ENCODE measurements at places on chromosomes 13 and 19.

DNA sequence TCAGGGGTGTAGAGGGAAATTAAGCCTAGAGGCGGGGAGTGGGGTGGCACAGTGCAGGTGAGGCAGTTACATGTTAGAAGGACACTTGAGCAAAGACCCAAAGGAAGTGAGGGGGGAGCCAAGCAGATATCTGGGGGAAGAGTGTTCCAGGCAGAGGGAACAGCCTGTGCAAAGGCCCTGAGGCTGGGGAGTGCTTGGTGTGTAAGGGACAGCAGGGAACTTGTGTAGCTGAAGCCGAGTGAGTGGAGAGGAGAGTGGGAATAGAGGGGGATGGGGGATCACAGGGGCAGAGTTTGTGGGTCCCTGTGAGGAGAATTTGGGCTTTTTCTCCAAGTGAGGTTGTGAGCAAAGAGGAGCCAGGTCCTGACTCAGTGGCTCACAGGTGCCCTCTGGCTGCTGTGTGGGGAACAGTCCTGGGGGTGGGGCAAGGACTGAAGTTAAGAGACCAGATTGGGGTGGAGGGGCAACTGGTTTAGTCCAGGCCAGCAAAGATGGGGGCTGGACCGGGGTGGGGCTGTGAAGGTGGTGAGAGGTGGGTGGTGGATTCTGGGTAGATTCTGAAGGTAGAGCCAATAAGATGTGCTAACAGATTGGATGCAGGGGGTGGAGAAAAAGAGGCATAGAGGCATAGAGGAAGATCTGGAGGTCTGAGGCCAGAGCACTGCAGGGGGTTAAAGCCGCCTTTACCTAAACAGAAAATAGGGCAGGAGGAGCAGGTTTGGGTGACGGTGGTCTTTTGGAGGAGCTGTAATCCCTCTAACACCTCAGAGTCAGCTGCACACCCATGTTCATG lies 75.3 kb downstream of the CACNA1A start:
- peak; percentile 69 for DNase-seq

- no peak for DNase-seq
These were observed 60.7 kb downstream of the ZNF429 start for GRCh38 chr19:21566073-21566472.

DNA sequence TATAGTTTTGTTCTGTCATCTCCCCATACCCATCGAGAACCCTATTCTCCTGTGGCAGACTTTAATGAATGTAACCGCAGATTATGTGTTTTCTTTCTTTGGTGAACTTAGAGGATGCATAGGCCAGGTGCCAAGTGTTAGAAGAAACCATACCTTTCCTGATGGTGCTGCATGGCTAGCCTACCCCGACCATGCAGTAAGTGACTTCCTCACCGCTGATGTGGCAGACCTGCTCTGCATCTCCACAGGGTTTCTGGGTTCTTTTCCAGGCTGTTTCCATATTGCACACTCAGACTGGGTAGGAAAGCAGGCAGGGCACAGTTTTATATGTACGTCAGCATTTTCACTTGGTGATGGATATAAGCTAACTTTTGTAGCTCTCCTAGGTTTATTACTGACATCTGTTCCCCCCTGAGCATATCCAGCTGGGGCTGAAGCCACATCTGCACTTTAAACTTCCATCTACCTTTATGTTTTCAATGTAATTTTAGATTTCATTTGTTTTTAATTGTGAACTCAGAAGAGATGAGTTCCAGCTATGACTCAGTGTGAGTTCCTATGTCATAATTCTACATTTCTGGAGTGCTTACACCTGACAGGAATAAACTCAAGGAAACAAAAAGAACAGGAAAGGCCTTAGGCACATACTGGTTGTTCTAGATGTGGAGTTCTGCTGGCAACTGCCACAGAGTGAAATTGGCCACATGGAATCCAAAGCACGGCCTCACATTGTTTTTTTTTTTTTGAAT lies 42.3 kb downstream of the LRCH1 start:
- DNase-seq, result peak; percentile 63

GRCh38 chr13:113474179-113474578 lies 16.3 kb downstream of the DCUN1D2 start:
- peak; percentile 36 for DNase-seq

DNA sequence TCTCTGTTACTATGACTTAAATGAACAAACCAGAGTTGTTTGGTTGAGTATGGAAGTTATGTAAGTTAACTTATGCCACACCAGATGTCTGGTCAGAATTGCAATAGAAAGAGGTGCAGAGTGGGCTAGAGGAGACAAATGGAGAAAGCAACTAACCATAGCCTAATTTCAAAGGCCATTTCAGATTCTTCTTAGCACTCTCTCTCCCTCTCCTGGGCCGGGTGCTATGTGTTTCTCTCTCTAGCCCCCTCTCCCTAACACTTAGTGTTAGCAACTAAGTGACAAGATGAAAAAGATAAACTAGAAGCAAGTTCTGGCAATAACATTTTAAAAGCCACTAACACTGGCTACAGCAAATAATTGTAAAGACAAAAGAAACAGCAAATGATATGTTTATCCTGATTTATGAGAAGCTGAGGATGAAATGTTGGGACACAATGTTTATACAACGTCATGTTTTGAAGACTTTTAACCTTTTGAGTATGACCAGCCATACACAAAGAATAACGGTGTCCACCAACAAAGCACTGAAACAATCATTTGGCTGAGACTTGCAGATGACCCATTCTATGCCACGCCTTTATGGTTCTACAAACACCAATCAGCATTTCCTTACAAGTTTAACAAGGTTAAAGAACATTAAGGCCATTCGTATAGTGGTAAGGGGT lies 18.6 kb downstream of the SERPINE3 start:
- DNase-seq, result no peak

DNA sequence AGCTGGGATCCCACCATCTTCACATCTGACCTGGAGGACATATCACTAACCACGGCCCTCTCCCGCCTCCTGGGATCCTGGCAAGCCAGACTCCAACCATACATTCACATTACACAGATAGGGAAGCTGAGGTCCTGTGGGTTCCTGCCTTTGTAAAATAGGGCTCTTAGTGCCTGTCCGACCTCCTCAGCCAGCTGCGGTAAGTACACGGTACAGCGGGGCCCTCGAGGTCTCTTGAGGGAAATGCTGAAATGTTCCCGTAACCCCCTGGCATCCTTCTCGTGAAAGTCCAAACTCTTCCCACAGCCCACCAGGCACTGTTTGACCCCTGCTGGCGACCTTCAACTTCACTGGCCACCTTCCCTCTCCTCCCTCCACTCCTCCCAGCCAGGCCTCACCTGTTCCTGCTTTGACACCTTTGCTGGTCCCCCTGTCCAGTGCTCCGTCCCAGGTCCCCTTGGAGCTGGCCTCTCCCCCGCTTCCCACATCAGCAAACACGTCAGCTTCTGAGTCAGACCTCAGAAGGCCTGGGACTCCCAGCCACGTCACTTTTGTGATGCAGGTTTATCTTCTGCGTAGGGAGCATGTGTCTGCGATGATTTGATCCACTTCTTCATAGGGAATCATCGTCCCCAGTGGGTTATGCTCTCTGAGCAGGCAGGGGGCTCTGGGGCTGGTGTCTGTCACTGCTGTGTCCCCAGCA lies 8.8 kb upstream of the GNG7 start:
- peak; percentile 81 for DNase-seq

- DNase-seq, result no peak
These were observed 1.3 kb upstream of the C3 start for GRCh38 chr19:6721773-6722172.

- DNase-seq, result no peak
These were observed 63.9 kb upstream of the MCF2L start for GRCh38 chr13:112905086-112905485.

DNA sequence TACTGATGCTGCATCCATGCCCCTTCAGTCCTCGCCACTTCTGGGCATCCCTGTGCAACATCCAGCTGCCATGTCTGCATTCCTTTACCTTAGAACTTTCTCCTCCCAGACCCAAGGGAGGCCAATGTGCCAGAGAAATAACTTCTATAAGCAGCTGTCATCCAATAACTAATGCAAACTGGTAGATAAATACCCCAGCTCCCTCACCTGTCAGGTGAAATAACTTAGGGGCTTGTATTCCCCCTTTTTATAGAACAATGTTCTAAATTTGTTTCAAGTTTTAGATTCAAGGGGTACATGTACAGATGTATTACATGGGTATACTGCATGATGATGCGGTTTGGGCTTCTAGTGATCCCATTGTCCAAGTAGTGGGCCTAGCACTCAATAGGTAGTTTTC lies 880.1 kb downstream of the UQCRFS1 start:
- no peak for DNase-seq

- DNase-seq, result peak; percentile 68
These were observed 14.0 kb upstream of the CELF5 start for GRCh38 chr19:3210347-3211017.

GRCh38 chr19:33443638-33444561 lies 70.4 kb downstream of the CEBPG start:
- DNase-seq, result no peak

GRCh38 chr13:74289107-74289506 lies 154.9 kb upstream of the KLF12 start:
- no peak for DNase-seq

GRCh38 chr19:55536951-55537740 lies at the start of gene SBK2:
TSS of gene SBK2 (minus strand) at chr19:55537133. CDS start at chr19:55536294, 839 bp downstream.
- DNase-seq, result no peak

- DNase-seq, result no peak
These were observed 318.3 kb downstream of the IRS2 start for GRCh38 chr13:109468123-109468522.

GRCh38 chr19:43605875-43606568 lies 5.9 kb upstream of the SRRM5 start:
- DNase-seq, result no peak

- no peak for DNase-seq
These were observed 1609.4 kb upstream of the MIR17HG start for GRCh38 chr13:89738072-89738471.

- no peak for DNase-seq
These were observed 14.1 kb upstream of the ZFP14 start for GRCh38 chr19:36392916-36393673.

DNA sequence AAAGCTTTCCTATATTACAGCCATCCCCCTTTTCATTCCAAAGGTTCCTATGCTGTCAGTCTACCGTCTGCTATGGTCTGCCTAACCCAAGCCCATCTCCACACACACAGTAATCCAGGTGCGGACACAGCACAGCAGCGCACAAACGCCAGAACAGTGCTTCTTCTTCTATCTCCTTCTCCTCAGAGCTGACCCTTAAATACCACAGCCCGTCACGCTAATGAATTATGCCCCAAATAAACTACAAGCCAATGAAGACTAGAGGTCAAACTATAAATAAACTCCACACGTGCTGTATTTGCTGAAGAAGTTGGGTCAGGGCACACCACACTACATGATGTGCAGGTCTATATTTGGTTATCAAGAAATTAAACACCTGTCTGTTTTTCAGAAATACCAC lies 71.8 kb downstream of the TBC1D4 start:
- no peak for DNase-seq

GRCh38 chr19:3450796-3451411 lies 29.4 kb downstream of the SMIM24 start:
- DNase-seq, result peak; percentile 100

DNA sequence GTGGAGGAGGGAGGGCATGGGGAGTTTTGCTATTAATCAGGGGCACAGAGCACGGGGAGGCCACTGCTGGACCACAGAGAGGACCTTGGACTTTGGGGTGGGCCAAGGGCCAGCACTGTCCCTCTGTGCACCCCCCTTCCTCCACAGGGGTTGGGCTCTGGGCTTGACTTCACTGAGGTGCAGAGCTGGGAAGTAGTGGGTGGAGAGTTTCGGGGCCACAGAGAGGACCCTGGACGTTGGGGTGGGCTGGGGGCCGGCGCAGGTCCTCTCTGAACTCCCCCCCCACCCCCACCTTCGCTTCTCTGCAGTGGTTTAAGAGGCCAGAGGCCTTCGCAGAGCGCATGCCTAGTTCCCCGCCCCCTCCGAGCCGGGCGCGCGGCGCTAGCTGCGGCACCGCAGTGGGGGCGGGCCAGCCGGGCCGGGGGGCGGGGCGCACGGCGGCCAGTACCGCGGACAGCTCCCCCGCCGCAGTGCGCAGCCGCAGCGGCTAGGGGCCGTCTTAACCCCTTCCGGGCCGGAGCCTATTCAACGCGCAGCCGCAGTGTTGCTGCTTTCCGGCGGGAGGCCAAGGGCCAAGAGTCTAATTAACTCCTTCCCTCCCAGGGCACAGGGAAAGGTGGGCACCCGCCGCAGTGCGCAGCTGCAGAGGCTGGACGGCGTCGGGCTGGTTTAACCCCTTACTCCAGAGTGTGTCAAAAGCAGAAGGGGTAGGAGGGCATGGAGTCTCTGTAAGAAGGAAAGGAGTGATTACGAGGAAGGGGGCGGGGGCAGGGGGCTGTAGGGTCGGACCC lies 3.7 kb downstream of the KCNC3 start:
- DNase-seq, result peak; percentile 65

DNA sequence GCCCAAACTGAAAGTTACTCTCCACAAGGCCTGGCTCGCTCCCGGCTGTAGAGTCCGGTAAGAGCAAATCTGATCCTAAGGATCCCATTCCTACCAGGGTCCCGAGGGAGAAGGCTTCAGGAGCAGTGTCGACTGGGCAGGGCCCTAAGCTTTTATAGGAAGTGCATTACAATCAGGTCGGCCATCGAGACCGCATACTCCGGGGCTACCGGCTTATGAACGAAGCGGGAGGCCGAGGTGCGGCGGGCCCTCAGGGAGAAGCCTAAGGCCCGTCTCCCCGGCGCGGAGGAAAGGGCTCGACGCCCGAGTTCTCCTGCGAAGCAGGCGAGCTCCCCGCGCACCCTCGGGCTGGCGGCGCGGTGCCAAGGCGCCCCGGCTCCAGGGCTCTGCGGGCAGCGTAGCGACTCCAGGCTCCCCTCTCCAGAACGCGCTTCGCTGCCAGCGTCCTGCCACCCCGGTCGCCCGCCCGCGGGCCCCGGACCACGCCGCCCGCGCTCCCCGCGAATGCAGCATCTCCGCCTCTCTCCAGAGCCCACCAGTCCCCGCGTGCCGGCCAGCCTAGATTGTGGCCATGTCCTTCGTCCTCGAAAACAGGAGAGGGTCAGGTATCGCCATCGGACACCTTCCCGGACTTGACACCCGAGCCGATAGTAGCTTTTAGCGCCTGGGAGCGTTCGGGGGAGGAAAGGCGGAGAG lies 1.4 kb downstream of the EFNB2 start:
- peak; percentile 76 for DNase-seq

DNA sequence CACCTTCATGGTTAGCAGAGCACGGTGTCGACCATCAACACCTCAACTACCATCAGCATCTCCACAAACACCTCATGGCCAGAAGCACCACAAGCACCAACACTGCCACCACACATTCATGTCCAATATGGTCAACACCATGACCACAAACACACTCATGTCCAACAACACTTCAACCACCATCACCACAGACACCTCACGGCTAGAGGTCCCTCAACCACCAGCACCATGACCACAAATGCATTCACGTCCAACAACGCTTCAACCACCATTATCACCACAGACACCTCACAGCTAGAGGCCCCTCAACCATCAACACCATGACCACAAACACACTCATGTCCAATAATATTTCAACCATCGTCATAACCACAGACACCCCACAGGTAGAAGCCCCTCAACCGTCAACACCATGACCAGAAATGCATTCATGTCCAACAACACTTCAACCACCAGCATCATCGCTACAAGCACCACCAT lies 10.2 kb downstream of the TRAPPC5 start:
- DNase-seq, result no peak

DNA sequence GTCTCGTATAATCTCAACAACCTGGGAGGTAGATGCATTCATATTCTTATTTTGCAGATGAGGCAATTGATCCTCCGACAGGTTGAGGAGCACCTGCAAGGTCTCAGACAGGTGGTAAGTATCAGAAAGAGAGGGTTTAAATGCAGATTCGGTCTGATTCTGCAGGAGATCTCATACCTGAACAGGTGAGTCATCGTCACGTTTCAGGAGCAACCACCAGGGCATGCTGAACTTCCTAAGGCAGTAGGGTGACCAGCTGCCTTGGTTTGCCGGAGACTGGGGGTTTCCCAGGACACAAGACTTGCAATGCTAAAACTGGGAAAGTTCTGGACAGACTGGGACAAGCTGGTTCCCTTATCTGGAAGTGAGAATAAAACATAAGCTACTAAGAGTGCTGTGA lies 68.8 kb upstream of the TSHZ3 start:
- DNase-seq, result no peak
